Caco-2 (cell line): ENCODE measurements at places on chromosomes 2 and 18. TPM values are rescaled to one million over a fixed set of nuclear protein-coding genes. Genes with fewer than 3 reads are reported as not detected.

The ALPI gene
- total RNA-seq = 4.4 and 5.3 TPM in 2 replicates

The WBP1 gene
- total RNA-seq = 53.4 and 54.8 TPM in 2 replicates

The IFIH1 gene
- 2.7 and 3.4 TPM in 2 replicates for total RNA-seq

The SRD5A2 gene
- total RNA-seq = not detected in 2 replicates

The TEKT4 gene
- not detected in 2 replicates for total RNA-seq

GRCh38 chr2:109411640-109412325 is 202.0 kb downstream of the SEPTIN10 start:
- no peak for DNase-seq

GRCh38 chr2:107108556-107108955 is 222.6 kb upstream of the ST6GAL2 start:
- no peak for DNase-seq

- no peak for DNase-seq
Measured at GRCh38 chr2:112682101-112682500, 36.4 kb downstream of the SLC20A1 start.

DNA sequence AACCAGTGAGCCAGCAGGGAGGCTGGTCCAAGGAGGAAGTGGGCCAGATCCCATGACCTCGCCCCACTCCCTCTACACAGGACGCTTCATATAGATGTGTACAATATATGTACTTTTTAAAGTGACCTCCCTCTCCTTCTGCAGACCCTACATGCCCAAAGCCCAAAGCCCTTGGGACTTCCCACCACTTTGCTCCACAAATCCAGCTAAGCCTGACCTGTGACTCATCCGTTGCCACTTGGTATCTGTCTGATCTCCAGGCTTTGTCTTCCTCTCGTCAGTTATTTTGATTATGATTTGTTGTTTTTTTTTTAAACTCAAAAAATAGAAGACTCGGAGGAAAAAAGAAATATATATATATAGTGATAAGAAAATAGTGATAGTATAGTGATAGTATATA is 470.8 kb downstream of the KCNJ3 start:
- no peak for DNase-seq

GRCh38 chr2:85162746-85163301 is 29.6 kb downstream of the TCF7L1 start:
- DNase-seq = no peak

DNA sequence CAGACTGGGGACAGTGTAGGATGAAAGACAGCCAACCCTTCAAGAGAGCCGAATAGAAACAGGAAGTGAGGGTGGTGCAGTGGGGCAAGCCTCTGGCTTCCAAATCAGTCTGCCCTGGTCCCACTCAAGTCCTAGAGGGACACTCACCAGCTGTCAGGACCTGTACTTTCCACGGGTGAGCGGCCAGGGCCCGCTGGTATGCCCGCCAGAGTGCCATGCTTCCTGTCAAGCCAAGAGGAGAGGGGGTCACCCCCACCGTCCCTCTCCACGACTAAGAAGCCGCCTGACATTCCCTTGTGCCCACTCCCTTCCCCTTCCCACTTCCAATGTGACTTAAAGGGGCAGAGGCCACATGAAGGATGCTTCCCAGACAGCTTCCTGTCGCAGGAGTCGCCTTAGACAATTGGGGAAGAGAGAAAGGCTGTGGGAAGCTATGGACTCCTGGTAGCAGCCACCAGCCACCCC is 564 bp downstream of the MPV17 start:
- peak; percentile 20 for DNase-seq

GRCh38 chr18:13356032-13356431 is 137.5 kb downstream of the LDLRAD4 start:
- no peak for DNase-seq
